ENCODE measurements at places on chromosomes 4 and X. TPM values are rescaled to one million over a fixed set of nuclear protein-coding genes. Genes with fewer than 3 reads are reported as not detected.

CEP44 gene
- 10.0 TPM for polyA plus RNA-seq

KLB gene
- 0.85 TPM for polyA plus RNA-seq

HSPA4L gene
- polyA plus RNA-seq, result 136 TPM

NAP1L2 gene
- 139 TPM for polyA plus RNA-seq

USP17L11 gene
- not detected for polyA plus RNA-seq

ART3 gene
- 4.1 TPM for polyA plus RNA-seq

ARHGAP24 gene
- polyA plus RNA-seq, result 2.1 TPM

PDGFRA gene
- polyA plus RNA-seq, result 0.94 TPM

TMEM187 gene
- 1.6 TPM for polyA plus RNA-seq

EPGN gene
- not detected for polyA plus RNA-seq

ZNF141 gene
- polyA plus RNA-seq, result 6.5 TPM

MAGEC2 gene
- polyA plus RNA-seq, result not detected

OPHN1 gene
- 4.9 TPM for polyA plus RNA-seq

RIPPLY1 gene
- not detected for polyA plus RNA-seq

RBMXL3 gene
- not detected for polyA plus RNA-seq

VCX2 gene
- polyA plus RNA-seq, result not detected

C1QTNF7 gene
- polyA plus RNA-seq, result not detected

GSPT2 gene
- polyA plus RNA-seq, result 17.6 TPM

CEP135 gene
- 1.4 TPM for polyA plus RNA-seq

SLC49A3 gene
- not detected for polyA plus RNA-seq

SLC9B1 gene
- polyA plus RNA-seq, result 0.64 TPM

CENPI gene
- polyA plus RNA-seq, result 0.56 TPM

ZDHHC15 gene
- 6.1 TPM for polyA plus RNA-seq

SRPX2 gene
- not detected for polyA plus RNA-seq

VEGFC gene
- polyA plus RNA-seq, result not detected

SYNPO2 gene
- 6.7 TPM for polyA plus RNA-seq

TAPT1 gene
- polyA plus RNA-seq, result 14.9 TPM

USP17L25 gene
- polyA plus RNA-seq, result not detected

CLDN22 gene
- polyA plus RNA-seq, result 0.97 TPM
